ENCODE measurements at places on chromosomes 12 and 14.
A peak's percentile ranks its signal among the peaks of the same experiment; 100 is the strongest.

GRCh38 chr14:97022741-97023140 is 225.6 kb downstream of the VRK1 start:
- DNase-seq, result no peak

GRCh38 chr14:75840911-75841310 is 140.9 kb downstream of the TGFB3 start:
- DNase-seq, result no peak

GRCh38 chr14:68723808-68724268 is 69.0 kb downstream of the ZFP36L1 start:
- no peak for DNase-seq

GRCh38 chr14:98185036-98185435 is 1087.0 kb downstream of the BCL11B start:
- no peak for DNase-seq

GRCh38 chr12:88723219-88723618 is 142.9 kb upstream of the KITLG start:
- DNase-seq, result peak; percentile 76

- no peak for DNase-seq
Observed at GRCh38 chr12:116456330-116457082, 102.7 kb upstream of the MAP1LC3B2 start.

DNA sequence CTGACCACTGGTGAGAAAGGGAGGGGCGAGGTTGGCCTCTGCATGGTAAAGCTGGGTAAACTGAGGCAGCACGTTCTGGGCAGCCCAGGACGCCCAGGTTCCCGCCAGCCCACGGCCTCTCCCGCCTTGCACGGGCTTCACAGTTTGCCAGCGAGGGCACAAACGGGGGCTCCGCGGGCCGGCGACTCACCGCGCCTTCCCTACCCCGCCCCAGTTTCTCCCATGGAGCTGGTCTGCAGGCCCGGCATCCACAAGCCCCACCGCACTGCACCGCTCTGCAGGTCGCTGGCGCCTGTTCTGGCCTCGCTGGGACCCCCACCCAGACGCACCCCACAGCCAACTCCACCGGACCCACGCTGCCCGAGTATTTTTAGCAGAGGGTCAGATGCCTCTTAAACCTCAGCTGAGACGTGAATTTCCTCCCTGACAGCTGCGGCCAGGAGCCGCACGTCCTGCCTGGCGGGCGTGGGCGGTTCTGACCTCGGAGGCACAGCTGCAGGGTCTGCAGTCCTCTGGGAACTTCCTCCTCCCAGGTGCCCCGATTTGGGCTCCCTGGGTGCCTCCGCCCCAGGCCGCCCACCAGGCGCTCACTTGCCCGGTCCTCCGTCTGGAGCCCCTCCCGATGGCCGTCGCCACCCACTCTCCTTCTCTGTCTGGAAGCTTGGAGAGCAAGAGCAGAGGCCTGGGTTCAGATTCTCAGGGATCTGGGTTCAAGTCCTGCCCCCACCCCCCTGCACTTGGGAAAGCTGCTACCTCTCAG is 29.5 kb upstream of the INF2 start:
- DNase-seq, result no peak
